ENCODE measurements at places on chromosomes 11 and 22.
A peak's percentile ranks its signal among the peaks of the same experiment; 100 is the strongest.

DNA sequence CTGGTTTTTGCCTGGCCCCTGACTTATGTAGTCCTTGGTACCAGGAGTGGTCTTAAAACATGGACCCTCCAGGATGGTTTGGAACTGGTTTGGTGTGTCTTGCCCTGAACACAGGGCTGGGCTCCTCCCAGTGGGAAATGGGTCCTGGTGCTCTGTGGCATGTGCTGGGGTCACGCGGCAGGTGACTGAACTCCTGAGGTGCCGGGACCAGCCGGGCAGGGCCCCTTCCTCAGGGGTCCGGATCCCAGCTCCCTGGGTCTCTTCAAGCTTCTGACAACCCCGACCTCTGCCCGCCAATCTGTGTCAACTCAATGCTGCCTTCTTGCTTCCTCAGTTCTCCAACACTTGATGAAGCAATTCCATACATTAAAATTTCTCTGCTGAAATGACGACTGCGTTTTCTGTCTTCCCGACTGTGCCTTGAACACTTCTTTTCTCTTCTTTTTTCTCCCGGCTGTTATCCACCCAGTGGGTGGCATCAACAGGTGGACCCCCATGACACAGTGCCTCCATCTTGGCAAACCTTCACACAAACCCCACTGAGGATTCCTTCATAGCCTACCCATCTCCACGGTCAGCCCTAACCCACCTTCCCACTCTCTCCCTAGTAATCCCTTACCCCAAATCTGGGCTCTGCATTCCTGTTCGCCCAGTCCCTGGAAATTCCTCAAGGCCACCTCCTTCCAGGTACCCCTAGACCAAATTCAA is 4.4 kb downstream of the IFT27 start:
- DNase-seq: no peak

DNA sequence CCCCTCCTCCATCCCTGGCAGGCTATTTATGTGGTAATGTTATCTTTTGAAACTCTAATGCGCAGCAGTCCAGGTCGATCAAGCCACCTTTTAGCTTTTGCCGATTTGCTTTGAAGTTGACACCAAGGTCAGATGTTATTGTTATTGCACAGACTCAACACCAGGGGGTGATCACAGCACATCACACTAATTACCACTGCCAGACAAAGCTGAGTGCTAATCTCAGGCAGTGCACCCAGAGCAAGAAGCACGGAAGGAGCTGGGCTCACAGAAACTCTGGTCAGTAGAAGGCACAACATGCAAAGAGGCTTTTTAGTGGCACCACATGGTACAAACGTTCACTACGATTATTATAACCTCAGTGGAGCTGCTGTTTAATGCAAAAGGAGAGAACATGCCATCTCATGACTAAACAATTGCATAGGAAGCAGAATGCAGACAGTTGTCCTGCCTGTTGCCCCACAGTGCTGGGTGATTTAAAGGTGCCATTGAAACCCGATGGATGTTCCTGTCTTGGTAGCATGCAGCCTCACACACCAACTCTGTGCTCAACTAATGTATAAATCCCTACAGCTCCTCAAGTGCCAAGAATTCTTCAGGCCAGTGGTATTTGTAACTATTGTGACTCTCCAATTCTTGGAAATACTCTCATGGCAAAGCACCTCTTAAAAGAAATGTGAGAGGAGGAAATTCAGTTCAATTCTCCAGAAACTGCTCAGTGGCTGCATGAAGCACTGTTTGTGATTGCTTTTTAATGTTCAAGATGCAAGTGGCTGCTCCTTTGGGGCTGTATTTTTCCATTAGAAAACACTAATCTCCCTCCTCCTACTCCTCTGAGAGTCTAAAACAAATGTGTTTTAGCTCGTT is 353.9 kb upstream of the DDI1 start:
- peak; percentile 76 for DNase-seq

DNA sequence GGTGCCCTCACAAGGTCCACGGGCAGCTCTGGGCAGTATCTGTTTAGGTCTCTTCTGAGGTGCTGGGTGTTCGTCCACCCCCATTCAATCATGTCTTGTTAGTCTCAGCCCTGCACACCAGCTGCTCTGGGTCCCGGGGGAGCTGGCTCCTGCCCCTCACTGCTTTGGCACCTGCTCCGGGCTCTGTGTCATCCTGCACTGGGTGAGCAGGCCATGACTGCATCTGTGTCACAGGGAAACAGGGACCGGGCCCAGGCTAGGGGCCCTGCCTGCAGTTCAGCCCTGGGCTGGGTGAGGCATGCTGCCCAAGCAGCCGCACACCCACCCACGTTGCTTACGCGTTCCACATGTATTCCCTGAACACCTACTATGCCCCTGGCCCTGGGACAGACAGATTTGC is 43.9 kb downstream of the ELFN2 start:
- DNase-seq: no peak

DNA sequence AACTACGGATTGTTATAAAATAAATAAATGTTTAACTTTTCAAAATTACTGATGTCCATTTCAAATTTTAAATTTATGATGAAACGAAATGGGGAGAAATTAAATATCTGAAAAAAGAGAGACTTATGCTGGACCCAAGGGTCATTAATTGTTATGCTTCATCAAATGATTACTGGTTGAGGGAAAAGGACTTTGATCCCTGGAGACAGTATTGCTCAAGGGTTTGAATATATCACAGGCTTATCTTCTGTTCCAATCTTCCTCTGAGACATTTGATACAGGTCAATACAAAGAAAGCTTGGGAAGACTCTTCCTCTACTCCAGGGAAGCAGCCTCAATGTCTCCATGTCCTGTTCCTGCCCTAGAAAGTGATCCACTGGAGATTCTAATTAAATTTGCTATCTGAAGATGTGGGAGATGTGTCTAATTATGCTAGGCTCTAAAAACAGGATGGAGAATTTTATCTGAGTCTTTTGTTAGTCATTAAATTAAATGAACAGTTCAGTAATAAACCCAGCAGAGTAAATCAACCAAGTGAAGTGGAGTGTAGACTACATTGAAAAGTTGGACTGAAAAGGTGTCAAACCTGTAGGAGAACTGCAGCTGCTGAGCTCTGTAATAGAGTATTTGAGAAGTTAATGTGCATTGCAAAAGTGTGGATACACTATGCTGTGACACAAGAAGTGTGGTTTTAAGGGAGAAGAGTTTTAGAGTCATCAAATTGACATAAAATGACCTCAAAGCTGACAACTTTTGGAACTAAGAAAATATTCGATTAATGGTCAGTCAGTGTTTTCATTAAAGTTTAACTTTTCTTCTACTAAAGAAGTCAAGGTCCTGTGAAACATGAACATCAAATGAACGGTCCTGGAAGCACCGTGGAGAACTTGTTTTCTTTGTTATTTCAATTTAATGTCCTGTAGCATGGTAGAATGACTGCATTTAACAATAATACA is 623.7 kb upstream of the CCDC90B start:
- DNase-seq: no peak

DNA sequence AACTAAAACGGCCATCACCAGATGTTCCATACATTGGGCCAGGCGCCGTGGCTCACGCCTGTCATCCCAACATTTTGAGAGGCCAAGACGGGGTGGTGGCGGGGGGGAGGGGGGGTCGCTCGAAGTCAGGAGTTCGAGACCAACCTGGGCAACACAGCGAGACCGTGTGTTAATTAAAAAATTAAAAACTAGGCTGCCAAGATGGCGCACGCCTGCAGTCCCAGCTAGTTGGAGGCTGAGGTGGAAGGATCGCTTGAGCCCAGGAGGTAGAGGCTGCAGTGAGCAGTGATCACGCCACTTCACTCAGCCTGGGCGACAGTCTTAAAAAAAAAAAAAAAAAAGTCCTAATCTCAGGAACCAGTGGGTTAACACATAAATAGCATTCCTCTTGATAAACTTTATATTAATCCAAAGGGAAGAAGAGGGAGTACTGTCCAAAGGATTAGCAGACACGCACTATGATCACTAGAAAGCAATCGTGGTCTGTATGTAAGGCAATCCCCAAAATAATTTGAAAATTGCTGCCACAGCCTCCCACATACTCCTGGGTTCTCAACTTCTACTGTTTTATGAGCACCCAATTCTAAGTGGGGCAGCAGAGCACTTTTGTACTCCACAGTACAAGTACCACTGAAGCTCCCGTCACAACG is 604 bp downstream of the PUS3 start:
- no peak for DNase-seq

DNA sequence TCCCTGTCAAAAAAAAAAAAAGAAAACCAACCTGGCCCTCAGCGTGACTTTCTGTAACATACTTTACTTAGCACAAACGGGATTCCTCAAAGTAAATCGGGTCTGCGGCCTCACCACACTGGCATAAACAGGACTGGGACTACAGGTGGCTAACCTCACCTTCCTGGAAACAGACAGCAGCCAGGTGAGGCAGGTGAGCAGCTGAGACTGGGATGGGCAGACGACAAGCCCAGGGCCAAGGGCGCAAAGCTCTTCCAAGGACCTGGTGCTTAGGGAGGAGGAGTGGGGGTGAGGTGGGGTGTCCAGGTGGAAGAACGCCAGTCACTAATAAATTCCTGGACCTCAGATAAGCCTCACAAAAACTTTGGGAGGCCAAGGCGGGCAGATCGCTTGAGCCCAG is 15.0 kb downstream of the CPT1A start:
- DNase-seq: no peak

DNA sequence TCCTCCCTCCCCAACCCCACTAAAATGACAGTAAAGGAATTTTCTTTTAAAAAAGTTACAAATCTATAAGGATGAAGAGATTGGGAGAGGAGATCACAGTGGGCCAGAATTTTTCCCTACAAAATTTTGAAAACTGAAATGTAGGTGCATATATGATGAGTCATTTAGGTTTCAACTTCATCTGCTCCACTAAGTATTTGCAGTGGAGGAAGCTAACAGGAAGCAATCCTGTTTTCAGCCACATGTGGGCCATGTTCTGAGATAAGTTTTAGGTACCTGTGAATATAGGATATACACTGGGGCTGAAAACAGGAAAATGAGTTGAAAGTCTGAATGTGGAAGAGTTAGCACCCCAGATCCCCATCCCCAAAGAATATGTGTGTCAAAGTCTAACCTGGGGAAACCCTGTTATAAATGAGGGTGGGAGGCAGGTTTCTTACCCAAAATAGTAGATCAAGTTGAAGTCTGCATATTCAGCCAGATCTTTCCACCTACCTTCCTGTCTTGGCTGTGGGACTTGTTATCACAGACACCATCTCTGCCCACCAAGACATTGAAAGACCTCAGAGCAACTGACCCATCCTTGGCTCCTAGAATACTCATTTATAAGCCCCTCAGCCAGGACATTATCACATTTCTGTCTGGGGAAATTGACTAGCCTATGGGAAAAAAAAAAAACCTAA is 87.3 kb downstream of the PACS1 start:
- no peak for DNase-seq

GRCh38 chr22:49630448-49630946 is 197.2 kb downstream of the BRD1 start:
- no peak for DNase-seq

- DNase-seq: peak; percentile 40
Measured at GRCh38 chr11:56624661-56625110, 10.0 kb upstream of the OR5M1 start.

GRCh38 chr11:22991196-22991595 is 130.9 kb upstream of the CCDC179 start:
- DNase-seq: peak; percentile 10

DNA sequence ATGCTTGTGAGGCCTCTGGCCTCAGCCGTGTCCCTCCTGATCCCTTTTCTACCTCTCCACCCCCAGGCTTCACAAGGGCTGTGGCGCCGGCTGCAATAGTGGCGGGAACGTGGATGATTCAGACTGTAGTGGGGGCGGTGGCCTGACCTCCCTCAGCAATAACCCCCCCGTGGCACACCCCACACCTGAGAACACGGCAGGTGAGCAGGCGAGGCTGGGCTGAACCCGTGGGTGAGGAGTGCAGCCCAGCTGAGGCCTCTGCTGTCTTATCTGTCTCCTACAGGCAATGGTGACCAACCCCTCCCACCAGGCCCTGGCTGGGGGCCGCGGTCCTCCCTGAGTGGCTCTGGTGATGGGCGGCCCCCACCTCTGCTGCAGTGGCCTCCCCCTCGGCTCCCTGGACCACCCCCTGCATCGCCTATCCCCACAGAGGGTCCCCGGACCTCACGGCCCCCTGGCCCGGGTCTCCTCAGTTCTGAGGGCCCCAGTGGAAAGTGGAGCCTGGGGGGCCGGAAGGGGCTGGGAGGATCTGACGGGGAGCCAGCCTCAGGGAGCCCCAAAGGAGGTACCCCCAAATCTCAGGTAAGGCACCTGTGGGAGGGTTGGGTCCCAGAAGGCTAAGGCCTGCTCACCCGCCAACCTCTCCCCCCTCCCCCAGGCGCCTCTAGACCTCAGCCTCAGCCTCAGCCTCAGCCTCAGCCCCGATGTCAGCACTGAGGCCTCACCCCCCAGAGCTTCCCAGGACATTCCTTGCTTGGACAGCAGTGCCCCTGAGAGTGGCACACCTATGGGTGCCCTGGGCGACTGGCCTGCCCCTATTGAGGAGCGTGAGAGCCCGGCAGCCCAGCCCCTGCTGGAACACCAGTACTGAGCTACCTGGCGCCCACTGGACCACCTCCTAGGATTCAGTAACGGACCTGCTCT is 1.5 kb upstream of the SIPA1 start:
- no peak for DNase-seq

- no peak for DNase-seq
Measured at GRCh38 chr11:1752907-1753228, 2.5 kb upstream of the IFITM10 start.

- peak; percentile 60 for DNase-seq
Measured at GRCh38 chr11:116162886-116163230, 609.9 kb downstream of the BUD13 start.

GRCh38 chr11:88806410-88806809 is 259.4 kb downstream of the GRM5 start:
- DNase-seq: no peak

GRCh38 chr11:77425346-77425745 is 48.5 kb downstream of the PAK1 start:
- no peak for DNase-seq

DNA sequence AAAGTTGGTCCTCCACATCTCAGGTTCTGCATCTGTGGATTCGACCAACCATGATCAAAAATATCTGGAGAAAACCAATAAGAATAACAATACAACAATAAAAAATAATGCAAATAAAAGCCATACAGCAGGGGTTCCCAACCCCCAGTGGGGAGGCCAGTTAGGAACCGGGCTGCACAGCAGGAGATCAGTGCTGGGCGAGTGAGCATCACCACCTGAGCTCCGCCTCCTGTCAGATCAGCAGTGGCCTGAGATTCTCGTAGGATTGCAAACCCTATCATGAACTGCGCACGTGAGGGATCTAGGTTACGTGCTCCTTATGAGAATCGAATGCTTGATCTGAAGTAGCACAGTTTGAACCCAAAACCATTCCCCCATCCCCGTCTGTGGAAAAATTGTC is 25.4 kb upstream of the MYO18B start:
- no peak for DNase-seq

GRCh38 chr22:36184433-36185025 is 17.1 kb downstream of the APOL4 start:
- DNase-seq: no peak

DNA sequence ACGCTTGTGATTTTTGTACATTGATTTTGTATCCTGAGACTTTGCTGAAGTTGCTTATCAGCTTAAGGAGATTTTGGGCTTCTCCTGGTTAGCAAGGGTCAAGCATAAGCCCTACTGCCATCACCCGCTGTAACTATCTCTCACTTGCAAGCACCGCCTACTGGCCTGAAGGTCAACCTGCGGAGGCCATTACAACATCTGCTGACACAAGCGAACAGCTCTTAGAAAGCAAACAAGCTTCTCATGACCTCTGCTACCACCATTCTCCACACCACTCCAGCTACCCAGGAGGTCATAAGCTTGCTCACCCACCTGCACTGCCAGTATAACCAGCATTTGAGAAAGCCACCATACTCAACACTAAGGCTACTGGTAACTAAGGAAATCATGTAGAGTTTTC is 288.4 kb upstream of the KIRREL3 start:
- DNase-seq: no peak

GRCh38 chr11:133821776-133822175 is 23.5 kb downstream of the SPATA19 start:
- DNase-seq: peak; percentile 88
